Fibroblast of the aortic adventitia (primary cell): ENCODE measurements at places on chromosomes 7 and 10.
A peak's percentile ranks its signal among the peaks of the same experiment; 100 is the strongest.

GRCh38 chr10:22875581-22875980, 52.3 kb upstream of the ARMC3 start:
- DNase-seq = no peak

- DNase-seq = no peak
These were observed 243.5 kb upstream of the TCF7L2 start for GRCh38 chr10:112706577-112706976.

GRCh38 chr10:75417522-75417927, 13.9 kb upstream of the LRMDA start:
- no peak for DNase-seq

GRCh38 chr10:66180581-66181318, 745.1 kb upstream of the LRRTM3 start:
- peak; percentile 67 for DNase-seq

GRCh38 chr10:98832738-98833137, 386.0 kb upstream of the HPS1 start:
- no peak for DNase-seq

DNA sequence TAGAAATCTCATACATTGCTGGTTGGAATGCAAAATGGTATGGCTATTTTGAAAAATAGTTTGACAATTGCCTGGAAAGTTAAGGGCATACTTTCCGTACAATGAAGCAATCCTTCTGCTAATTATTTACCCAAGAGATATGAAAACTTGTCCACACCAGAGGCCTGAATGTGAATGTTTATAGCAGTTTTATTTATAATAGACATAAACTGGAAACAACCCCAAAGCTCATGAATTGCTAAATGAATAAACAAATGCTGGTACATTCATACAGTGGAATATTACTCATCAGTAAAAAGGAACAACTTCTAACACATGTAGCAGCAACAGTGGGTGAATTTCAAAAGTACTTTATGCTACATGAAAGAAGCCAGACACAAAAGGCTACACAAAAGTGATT, 42.7 kb downstream of the MMRN2 start:
- DNase-seq = no peak

GRCh38 chr7:151440799-151441445, 981 bp upstream of the CRYGN start:
- DNase-seq = no peak

- no peak for DNase-seq
These were observed 59.7 kb upstream of the PDCD4 start for GRCh38 chr10:110811791-110812581.

DNA sequence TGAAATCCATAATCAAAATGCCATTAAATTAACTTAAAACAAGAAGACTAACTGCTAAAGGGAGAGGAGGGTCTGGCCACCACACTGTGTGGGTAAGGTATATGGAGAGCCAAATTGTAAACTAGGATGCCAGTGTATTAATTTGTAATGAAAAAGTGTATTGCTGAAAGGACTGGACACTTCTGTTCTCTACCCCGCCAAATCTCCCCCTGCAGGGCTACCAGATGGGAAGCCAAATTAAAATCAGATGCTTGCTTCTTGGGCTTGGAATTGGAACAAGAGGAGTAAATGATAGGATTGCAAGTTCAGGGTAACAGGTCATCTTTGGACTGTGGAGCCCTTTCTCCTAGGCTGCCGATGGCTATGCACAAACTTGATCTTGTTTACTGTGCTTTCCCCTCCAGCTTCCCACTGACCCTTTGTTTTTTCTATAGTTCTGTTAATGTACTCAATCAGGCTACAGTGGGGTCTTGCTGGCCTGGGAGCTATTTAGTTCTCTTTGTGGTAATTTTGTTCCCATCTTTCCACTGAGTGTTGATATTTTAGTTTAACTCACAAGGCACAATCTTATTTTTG, 932.1 kb upstream of the C7orf33 start:
- no peak for DNase-seq

DNA sequence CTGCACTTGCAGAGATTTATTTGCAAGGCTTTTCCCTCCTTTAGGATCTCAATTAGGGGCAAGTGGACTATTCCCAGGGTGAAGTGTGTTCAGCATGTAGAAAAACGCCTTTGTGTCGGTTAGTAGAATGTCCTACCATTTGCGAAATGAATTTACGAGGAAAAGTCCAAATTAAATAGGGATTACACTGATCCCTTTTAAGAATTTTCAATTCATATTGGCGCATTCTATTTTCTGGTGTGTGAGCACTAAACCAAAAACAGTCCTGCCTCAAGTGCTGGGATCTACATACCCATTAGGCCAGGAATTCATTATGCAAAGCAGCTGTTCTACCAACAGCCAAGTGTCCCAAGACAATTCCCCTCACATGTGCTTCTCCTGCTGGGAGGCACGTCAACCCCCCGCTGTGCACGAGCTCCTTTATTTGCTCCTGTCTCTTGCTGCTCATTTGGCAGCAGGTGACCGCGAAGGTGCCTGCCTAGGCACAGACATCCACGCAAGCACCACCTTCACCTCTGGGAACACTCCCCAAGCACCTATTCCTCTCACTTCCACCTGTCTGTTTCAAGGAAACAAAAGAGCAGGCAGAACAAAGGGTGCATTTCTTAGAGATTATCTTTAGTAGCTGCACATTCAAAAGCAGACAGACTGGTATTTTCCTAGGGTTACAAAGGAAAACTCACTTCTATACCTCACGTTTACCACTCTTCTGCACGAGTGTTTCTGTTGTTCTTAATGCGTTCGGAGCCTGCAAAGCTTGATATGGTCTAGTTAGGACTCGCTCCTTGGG, 134.6 kb upstream of the FGFR2 start:
- DNase-seq = no peak

DNA sequence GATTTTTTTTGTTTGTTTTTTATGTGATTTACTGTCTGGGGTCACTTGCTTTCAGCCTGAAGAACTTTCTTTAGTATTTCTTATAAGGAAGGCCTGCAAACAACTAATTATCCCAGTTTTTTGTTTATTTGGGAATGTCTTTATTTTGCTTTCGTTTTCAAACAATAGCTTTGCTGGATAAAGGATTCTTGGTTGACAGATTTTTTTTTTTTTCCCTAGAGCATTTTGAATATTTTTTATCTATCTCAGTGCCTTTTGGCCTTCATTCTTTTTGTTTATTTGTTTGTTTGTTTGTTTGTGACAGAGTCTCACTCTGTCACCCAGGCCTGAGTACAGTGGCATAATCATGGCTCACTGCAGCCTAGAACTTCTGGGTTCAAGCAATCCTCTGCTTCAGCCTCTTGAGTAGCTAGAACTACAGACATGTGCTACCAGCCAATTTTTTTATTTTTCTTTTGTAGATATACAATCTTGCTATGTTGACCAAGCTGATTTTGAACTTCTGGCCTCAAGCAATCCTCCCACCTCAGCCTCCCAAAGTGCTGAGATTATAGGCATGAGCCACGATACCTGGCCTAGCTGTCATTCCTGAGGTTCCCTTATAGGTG, 46.3 kb upstream of the FZD9 start:
- DNase-seq = no peak

DNA sequence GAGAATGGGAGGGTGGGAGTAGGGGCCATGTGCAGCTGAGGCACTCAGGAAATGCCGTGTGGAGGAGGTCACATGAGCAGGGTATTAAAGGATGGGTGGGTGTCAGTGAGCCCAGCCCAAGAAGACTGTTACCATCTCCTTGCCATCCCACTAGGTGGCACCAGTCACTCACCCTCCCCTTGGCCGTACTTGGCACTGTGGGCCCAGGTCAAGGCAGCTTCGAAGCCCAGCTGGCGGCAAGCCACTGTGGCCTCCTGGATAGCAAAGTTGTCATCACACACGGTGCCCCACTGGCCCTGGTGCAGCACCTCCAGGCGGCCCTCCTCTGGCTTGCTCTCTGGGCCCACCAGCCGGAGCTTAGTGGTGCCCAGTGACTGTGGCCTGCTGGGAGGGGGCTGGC, 5.4 kb downstream of the LOXL4 start:
- DNase-seq = peak; percentile 45

DNA sequence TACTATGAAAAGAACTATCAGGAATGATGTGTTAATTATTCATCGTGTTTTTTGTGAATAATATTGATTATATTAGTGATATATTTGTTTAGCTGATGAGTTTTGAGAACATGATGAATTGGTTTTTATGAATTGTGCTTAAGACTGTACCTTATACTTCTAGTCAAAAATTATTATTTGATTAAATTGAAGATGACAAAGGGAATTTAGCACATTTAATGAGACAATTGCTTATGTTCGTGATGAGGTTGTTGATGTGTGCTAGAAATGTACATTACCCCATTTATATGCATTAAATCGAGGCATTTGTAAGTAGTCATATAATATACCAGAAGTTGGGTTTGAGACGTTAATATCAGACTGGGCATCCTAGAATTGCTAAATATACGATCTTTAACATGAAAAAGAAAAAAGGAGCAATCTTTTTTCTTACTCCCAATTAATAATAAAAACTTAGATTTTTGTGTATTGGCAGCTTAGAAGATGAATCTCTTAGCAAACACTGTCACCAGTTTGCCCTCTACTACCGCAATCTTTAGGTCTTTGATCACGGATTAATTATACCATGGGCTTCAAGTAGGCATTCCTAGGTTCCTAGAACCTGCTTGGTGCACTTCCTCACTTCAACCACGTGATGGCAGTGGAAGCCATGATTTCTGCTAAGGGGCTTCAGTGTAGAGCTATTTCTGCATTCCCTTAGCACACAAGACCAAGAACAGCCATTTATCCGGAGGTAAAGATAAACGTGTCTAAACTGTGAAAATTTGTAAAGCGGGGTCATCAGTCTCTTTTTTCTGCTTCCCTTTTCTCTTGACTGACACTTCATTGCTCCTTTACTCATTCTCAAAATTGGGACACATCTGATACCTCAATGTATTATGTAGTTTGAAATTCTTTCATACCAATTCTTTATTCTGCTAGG, 1.6 kb downstream of the KLHDC10 start:
- peak; percentile 91 for DNase-seq

DNA sequence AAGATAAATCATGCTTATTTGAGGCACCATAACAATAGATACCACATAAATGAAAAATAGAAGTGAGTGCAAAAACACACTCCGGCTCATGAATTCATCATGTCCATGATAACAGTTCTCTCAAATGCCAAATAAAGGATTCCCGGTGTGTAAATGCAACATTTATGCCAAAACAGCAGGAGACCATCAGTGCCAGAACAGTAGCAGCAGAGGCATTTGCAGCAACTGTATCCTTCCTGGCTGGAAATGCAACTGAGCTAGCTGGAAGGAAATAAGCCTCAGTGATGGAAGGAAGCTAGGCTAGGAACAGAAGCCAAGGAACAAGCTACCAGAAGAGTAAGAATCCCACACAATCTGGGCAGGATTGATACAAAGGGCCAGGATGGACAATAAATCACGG, 79.9 kb upstream of the THSD7A start:
- DNase-seq = no peak

- no peak for DNase-seq
These were observed 91.4 kb downstream of the ZRANB1 start for GRCh38 chr10:125033146-125033924.

GRCh38 chr10:36493516-36493880, 631.9 kb upstream of the ANKRD30A start:
- peak; percentile 55 for DNase-seq

GRCh38 chr10:49290607-49291006, 8.4 kb upstream of the C10orf71 start:
- DNase-seq = no peak

DNA sequence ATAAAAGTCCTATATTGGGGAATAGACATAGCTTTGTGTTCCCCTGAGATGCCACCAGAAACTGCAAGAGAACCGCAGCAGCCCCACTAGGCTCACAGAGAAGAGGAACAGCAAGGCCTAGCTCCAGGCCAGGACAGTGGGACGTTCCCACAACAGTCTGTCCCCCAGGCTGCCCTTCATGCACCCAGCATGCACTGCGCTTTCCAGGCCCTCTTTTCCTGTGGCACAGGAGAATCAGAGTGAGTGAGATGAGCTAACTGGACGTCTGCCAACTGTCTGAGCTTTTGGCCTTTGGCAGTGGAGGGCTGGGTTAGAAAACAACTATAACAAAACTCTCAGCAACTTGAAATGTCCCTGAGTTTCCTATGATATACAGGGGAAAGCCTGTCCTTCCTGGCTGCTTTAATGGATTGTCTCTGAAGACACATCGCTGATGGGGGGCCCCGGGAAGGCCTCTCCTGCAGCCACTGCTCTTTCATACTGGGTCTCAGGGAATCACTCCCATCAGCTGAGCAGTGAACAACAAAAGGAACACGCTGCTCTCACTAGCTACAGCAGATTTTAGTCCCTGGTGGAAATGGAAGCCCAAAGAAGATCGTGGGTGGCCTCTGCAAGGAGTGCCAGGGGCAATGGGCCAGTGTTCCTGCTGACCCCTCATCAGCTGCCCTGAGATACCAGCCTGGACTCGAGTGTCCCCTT, 53.5 kb downstream of the PODXL start:
- peak; percentile 32 for DNase-seq

GRCh38 chr7:70726951-70727378, 405.0 kb upstream of the GALNT17 start:
- DNase-seq = no peak

DNA sequence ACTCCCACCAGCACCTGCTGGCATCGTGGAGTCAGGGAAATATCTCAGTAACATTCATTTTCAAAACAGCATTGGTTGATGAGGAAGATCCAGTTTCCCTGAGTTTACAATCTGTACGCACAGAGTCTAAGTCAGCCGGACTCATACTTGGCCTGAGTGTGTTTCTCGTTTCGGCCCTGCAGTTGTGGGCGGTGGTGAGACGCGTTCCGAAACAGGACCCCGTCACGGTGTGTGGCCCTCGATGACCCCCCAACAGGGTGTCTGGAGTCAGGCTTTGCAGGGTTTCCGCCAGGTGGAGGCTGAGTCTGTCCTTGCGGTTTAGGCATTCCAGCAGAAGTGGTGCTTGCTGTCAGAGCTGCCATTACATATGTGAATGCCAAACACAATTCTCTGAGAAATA, 317.5 kb downstream of the DNAJB6 start:
- no peak for DNase-seq

- DNase-seq = no peak
These were observed 30.2 kb downstream of the DOCK1 start for GRCh38 chr10:126935263-126935946.

- no peak for DNase-seq
These were observed 817 bp downstream of the MLLT10 start for GRCh38 chr10:21534604-21535493.

GRCh38 chr7:94432817-94433216, 38.1 kb downstream of the COL1A2 start:
- DNase-seq = peak; percentile 59

GRCh38 chr7:155670521-155670920, 26.1 kb downstream of the RBM33 start:
- no peak for DNase-seq

- DNase-seq = peak; percentile 12
These were observed 97.3 kb downstream of the CLEC2L start for GRCh38 chr7:139620676-139621344.
